Prostate gland (tissue), 2 donors: ENCODE measurements at places on chromosomes 12 and 14. TPM values are rescaled to one million over a fixed set of nuclear protein-coding genes. Genes with fewer than 3 reads are reported as not detected.

DNA sequence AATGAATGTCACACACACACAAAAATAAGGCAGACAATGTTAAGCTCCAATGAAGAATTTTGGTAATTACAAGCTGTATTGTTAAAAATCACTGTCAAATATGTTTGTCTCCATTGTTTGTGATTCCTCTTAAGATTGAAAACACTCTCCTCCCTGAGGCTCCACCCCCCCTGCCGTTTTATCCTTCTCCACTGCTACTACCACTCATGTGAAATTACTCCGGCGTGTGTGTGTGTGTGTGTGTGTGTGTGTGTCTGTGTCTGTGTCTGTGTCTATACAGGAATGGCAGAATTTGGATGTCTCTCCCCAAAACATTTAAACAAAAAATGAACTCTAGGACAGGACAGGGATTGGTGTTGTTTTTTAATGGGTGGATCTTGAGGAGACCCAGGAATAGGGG, 365.1 kb upstream of the DIO2 start:
- DNase-seq: no peak
- no peak overlapping the region for H3K4me3 ChIP-seq
- no peaks in the 10 kb centered on the region for H3K27me3 ChIP-seq
- H3K36me3 ChIP-seq: no peaks in the 10 kb centered on the region

- H3K27ac ChIP-seq: no peak overlapping the region
- no peaks in the 10 kb centered on the region for H3K36me3 ChIP-seq
- no peaks in the 10 kb centered on the region for H3K4me1 ChIP-seq
- H3K27me3 ChIP-seq: no peaks in the 10 kb centered on the region
Measured at GRCh38 chr12:29066011-29066588, 83.0 kb upstream of the FAR2 start.

GRCh38 chr12:111445726-111446581, 40.2 kb downstream of the SH2B3 start:
- peak; percentile 40 for DNase-seq
- peaks cover 5% of the 10 kb centered on the region for H3K4me1 ChIP-seq
- H3K4me3 ChIP-seq: no peak overlapping the region
- peak overlapping the region; percentile 10 for H3K27ac ChIP-seq
- no peaks in the 10 kb centered on the region for H3K27me3 ChIP-seq

GRCh38 chr12:11446372-11446771, 51.0 kb upstream of the PRB2 start:
- H3K4me1 ChIP-seq: no peaks in the 10 kb centered on the region
- H3K27me3 ChIP-seq: no peaks in the 10 kb centered on the region
- no peak overlapping the region for H3K4me3 ChIP-seq
- H3K36me3 ChIP-seq: no peaks in the 10 kb centered on the region

DNA sequence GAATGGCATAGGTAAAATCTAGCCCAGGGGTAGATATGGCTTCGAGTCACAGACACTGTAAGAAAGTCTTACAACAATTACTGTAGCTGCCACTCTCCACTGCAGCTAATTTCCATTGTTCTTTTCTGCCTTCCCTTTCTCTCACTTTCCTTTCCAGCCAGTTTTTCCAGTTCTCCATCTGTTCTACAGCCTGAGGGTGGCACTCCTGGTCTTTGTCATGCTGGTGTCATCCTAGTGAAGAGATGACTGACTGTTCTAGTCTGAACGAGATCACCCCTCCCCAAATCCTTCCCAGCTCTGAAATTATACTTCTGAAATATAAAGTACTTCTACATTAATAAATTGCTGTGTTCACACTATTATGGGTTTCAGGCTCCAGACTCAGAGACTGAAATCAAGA, 74.2 kb upstream of the CSRP2 start:
- H3K4me1 ChIP-seq: no peaks in the 10 kb centered on the region
- no peak overlapping the region for H3K27ac ChIP-seq
- H3K27me3 ChIP-seq: no peaks in the 10 kb centered on the region

DNA sequence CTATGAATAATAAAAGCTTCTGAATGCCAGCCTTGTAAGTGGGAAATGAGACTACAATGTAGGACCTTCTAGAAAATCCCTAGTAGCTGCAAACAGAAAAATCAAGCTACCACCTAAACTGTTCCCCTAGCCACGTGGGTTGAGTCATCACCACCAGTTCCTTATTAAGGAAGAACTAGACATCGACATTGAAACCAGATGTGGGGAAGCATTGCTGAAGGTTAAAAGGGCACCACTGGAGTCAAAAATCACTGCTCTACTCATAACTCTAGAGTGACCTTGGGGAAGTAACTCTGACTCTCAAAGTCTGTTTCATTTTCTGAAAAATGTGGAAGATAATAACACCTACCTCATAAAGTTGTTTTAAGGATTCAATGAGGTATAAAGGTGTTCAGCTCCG, 9.4 kb upstream of the CNIH1 start:
- H3K4me1 ChIP-seq: no peaks in the 10 kb centered on the region
- no peaks in the 10 kb centered on the region for H3K36me3 ChIP-seq
- no peak for DNase-seq

DNA sequence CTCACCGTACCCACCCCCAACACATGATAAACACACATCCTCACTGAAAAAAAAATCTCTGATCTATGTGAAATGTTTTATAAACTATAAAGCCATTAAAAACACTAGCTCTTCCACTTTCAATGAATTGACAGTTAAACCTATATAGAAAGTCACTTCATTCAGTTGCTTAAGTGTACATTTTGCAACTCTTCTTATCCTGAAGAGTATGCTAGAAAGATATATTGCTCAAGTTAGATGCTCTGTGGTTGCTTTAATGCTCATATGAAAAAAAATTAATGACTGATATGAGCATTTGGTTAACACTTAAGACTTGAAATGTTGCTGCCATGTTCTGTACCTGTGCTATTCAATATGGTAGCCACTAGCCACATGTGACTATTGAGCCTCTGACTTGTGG, 21.0 kb upstream of the MIA2 start:
- no peaks in the 10 kb centered on the region for H3K36me3 ChIP-seq
- no peak overlapping the region for H3K4me3 ChIP-seq
- no peak overlapping the region for H3K27ac ChIP-seq
- DNase-seq: no peak

GRCh38 chr12:85253853-85254252, 26.2 kb upstream of the ALX1 start:
- no peak overlapping the region for H3K27ac ChIP-seq
- no peaks in the 10 kb centered on the region for H3K36me3 ChIP-seq
- H3K4me3 ChIP-seq: no peak overlapping the region
- no peaks in the 10 kb centered on the region for H3K4me1 ChIP-seq
- no peak for DNase-seq
- no peaks in the 10 kb centered on the region for H3K27me3 ChIP-seq

GRCh38 chr14:105570482-105570881, 44.1 kb downstream of the TMEM121 start:
- DNase-seq: no peak
- no peak overlapping the region for H3K4me3 ChIP-seq
- no peak overlapping the region for H3K27ac ChIP-seq
- no peaks in the 10 kb centered on the region for H3K27me3 ChIP-seq
- no peaks in the 10 kb centered on the region for H3K36me3 ChIP-seq

- no peaks in the 10 kb centered on the region for H3K4me1 ChIP-seq
- no peak overlapping the region for H3K27ac ChIP-seq
Measured at GRCh38 chr14:56244138-56244789, 126.1 kb downstream of the PELI2 start.

DNA sequence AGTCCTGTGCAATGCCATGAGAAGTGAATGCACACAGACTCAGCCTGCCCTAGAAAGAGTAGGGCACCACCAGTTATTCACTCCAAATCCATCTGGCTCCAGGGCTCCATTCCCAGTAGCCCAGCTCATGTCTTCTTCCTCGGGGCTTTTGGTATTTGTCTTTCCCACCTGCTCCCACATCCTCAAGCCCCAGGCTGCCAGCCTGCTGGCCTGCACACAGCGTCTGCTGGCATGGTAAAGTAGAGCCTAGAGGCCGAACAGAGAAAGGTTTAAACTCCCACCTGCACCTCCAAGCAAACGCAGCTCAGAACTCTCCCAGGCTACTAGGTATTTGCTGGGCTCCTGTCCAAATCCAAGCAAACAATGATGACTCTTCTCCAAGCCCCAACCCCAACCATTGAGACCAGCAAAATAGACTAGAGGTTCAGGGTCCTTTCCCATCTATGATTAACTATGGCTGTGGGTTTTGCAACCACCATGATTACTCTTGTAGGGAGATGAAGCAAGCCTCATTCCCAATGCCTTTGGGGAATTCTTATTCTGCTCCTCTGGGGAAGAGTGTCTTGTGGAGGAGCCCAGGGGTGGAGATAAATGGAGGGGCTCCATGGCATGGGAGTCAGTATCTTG, 5.2 kb upstream of the VDR start:
- H3K4me1 ChIP-seq: no peaks in the 10 kb centered on the region
- no peaks in the 10 kb centered on the region for H3K27me3 ChIP-seq
- DNase-seq: no peak
- no peaks in the 10 kb centered on the region for H3K36me3 ChIP-seq

DNA sequence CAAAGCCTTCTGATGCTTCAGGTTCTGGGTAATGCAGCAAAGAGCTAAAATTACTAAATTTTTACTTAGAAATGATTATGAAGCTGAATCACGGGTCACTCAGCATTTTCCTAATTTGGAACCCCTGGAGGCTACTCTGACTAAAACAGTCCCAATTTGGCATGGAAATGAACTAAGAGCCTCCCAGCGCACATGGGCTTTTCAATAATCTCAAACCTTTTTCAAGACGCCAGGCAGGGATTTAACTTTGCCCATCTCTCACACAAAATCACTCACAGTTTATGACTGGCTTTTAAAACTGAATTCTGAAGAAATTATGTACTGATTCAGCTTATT, 68.3 kb downstream of the LLPH start:
- H3K4me3 ChIP-seq: no peak overlapping the region
- H3K27me3 ChIP-seq: no peaks in the 10 kb centered on the region
- H3K27ac ChIP-seq: no peak overlapping the region

DNA sequence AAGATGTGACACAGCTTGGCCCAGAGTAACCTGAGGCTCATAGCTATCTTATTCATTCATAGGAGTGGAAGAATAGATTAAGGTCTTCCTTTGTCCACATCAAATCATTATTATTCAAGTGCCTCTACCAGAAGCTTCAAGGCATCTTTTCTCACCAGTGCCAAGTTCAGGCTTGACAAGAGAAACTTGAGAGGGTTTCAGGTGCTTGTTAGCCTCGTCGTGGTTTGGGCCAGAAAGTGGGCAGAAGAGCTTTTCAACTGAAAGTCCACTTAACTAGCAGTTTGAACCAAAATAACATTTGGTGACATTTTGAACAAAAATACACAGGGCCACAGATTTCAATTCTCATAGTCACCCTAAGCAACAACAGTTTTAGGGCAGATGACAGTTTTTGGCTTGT, 1184.2 kb downstream of the FLRT2 start:
- no peak for DNase-seq

DNA sequence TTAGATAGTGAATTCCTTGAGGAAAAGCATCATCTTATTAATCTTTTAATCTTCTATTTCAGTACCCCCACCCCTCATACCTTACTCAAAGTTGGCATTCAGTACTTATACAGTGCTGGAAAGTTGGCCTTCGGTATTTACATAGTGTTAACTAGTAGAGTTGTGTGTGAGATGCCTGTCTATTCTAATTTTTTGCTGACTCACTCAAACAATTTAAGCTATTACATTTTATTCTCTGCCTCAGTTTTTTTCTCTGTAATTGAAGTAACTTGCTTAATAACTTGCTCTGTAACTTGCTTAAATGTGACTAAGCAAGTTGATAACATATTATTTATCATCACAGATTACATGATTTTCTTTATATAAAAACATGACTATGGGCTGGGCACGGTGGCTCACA, 20.3 kb downstream of the DNAL1 start:
- no peaks in the 10 kb centered on the region for H3K27me3 ChIP-seq
- H3K36me3 ChIP-seq: no peaks in the 10 kb centered on the region
- H3K4me1 ChIP-seq: peaks cover 2% of the 10 kb centered on the region
- no peak overlapping the region for H3K4me3 ChIP-seq
- H3K27ac ChIP-seq: no peak overlapping the region
- no peak for DNase-seq

DNA sequence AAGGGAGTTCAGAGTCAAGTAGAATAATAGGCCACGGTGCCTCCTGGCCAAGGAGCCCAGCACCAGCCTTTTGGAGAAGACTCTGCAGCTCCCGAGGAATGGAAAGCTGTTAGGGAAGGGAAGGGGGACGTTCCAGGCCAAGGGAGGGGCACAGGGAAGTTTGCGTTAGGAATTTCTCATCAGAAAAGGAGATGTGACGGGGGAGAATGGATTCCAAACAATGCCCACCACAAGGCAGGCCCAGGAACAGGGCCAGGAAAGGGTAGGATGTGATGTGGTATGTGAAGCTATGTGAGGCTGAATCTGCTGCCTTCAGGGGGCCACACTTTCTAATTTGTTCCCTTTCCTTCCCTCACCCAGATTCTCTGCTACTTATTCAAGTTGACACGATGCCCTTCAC, 46.0 kb downstream of the DGLUCY start:
- DNase-seq: no peak
- no peaks in the 10 kb centered on the region for H3K27me3 ChIP-seq
- peaks cover 20% of the 10 kb centered on the region for H3K4me1 ChIP-seq
- H3K4me3 ChIP-seq: no peak overlapping the region
- peaks cover 9% of the 10 kb centered on the region for H3K36me3 ChIP-seq

GRCh38 chr14:54796961-54797360, 105.7 kb downstream of the GCH1 start:
- no peaks in the 10 kb centered on the region for H3K36me3 ChIP-seq
- H3K4me3 ChIP-seq: no peak overlapping the region
- no peak overlapping the region for H3K27ac ChIP-seq
- H3K27me3 ChIP-seq: no peaks in the 10 kb centered on the region
- no peaks in the 10 kb centered on the region for H3K4me1 ChIP-seq

- H3K4me3 ChIP-seq: peak overlapping the region; percentile 74
- peak; percentile 22 for DNase-seq
- no peaks in the 10 kb centered on the region for H3K36me3 ChIP-seq
- H3K4me1 ChIP-seq: no peaks in the 10 kb centered on the region
Measured at GRCh38 chr14:102593061-102593824, 794 bp downstream of the RCOR1 start.

- no peak overlapping the region for H3K27ac ChIP-seq
- no peaks in the 10 kb centered on the region for H3K27me3 ChIP-seq
Measured at GRCh38 chr12:47350062-47350408, 270.3 kb upstream of the AMIGO2 start.

GRCh38 chr12:63276537-63277365, 125.8 kb upstream of the AVPR1A start:
- no peak overlapping the region for H3K27ac ChIP-seq
- no peak for DNase-seq
- H3K4me3 ChIP-seq: no peak overlapping the region
- no peaks in the 10 kb centered on the region for H3K36me3 ChIP-seq
- H3K27me3 ChIP-seq: no peaks in the 10 kb centered on the region

GLIPR1L1 gene
- total RNA-seq: not detected

SCFD1 gene
- 43.4 TPM for total RNA-seq

ZNF891 gene
- 3.0 TPM for total RNA-seq

NGB gene
- 0.91 TPM for total RNA-seq

AHNAK2 gene
- total RNA-seq: 27.2 TPM

HSPB8 gene
- 67.0 TPM for total RNA-seq

PZP gene
- not detected for total RNA-seq

PTHLH gene
- 0.51 TPM for total RNA-seq

PTPRB gene
- total RNA-seq: 20.3 TPM

TMEM52B gene
- not detected for total RNA-seq

MAP1LC3B2 gene
- not detected for total RNA-seq

KLRC4 gene
- 0.96 TPM for total RNA-seq

APEX1 gene
- 113 TPM for total RNA-seq
